Anterior cingulate cortex (tissue), 58 donors: ENCODE measurements at places on chromosomes 11 and 22.

- no peak for DNase-seq
Observed at GRCh38 chr11:123308077-123308476, 113.0 kb upstream of the CLMP start.

DNA sequence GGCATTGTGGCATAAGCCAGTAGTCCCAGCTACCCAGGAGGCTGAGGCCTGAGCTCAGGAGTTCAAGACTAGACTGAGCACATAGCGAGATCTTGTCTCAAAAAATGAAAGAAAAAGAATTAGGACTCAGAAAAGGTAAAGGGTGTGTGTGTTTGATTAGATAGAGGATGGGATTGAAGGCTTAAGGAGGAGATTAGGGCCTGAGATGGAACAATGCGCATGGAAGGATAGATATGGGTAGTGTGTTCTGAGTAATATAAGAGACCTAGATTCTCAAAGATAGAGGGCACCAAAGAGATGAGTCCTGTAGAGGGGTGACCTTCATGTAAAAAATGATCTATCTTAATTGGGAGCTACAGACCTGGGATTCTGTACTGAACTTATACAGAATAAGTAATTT, 17.3 kb upstream of the RAB30 start:
- no peak for DNase-seq

DNA sequence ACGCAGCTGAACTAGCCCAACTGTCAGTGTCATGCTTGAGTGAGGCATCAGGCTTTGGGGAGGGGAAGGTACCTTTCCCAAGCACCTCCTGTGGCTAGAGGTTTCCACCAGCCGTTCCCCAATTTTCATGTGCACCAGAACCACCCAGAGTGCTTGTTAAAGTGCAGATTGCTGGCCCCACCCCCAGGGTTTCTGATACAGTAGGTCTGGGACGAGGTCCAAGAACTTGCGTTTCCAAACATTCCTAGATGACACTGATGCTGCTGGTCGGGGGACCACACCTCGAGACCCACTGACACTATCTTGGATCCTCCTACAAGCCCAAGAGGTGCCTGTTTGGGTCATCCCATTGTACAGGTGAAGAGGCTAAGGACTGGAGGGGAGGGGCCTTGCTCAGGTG, 59.8 kb downstream of the PDE2A start:
- no peak for DNase-seq

GRCh38 chr11:26348776-26349175, 16.8 kb downstream of the ANO3 start:
- DNase-seq: no peak

- no peak for DNase-seq
Observed at GRCh38 chr22:39429916-39430575, 26.8 kb upstream of the MGAT3 start.

- DNase-seq: no peak
Observed at GRCh38 chr11:117901601-117902000, 25.1 kb upstream of the FXYD6 start.
